HT1080 (cell line): ENCODE measurements at places on chromosomes 3 and 15. TPM values are rescaled to one million over a fixed set of nuclear protein-coding genes. Genes with fewer than 3 reads are reported as not detected.
A peak's percentile ranks its signal among the peaks of the same experiment; 100 is the strongest.

HHATL gene
- total RNA-seq, result not detected in 2 replicates

DNA sequence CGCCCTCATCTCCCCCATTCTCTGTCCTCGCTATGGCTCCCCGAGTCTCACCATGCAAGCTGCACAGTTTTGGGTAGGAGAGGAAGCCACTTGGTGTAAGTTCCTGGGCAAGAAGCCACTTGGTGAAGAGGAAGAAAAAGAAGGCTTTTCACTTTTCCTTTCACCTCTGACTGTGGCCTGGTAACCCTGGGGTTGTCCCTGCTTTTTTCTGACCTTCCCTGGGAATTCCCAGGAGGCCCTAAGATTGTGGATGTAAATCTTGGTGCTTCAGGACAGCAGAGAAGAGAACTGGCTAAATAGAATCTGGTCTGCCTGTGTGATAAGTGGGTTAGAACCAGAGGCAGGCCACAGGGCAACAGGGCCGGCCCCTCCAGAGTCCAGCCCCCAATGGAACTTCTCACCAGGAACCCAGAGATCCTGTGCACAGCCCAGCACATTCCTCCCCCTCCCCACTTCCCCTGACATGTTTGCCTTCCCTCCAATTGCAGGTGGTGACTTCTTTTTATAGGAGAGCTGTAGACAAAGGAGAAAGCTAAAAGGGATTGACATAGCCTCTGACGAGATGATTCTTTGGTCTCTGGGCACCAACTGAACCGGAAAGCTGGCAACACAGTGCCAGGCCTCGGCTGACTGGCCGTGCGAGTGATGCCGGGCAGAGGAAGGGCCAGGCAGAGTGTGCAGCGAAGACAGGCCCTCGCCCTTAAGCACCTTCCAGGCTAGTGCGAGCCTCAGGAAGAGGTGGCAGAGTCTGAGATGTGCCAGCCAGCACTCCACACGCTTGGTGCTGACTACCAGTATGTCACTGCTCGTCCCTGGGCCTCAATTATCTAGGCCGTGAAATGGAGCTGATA is 19.4 kb upstream of the SKOR1 start:
- DNase-seq, result no peak

- DNase-seq, result no peak
Measured at GRCh38 chr15:84721371-84721770, 5.4 kb upstream of the SEC11A start.

DNA sequence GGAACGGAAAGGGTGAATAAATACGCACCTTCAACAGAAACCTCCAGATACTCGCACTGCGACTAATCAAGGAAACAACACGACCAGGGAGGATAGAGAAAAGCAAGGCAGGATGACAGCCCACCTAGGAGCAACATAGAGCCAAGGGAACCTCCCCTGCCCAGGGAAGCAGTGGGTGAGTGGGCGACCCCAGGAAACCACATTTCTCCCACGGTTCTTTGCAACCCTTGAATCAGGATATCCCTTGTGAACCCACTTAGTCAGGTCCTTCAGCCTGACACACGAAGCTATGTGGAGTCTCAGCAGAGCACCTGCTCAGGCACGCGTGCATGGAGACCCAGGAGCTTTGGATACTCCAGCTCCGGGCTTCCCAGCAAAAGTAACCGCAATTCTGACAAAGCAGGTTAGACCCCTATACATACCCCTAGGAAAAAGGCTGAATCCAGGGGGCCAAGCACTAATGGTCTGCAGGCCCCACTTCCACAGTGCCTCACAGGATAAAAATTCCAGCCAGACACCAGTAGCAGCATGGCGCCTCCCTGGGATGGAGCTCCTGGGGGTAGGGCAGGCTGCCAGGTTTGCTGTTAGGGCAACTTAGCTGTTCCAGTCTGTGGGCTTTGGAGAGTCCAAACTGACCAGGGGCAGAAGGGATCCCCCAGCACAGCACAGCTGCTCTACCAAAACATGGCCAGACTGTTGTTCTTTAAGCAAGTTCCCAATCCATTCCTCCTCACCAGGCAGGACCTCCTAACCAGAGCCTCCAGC is 38.4 kb upstream of the PXYLP1 start:
- DNase-seq, result no peak

GRCh38 chr15:61633951-61634350 is 404.8 kb upstream of the RORA start:
- no peak for DNase-seq

GRCh38 chr3:186121278-186121677 is 12.4 kb upstream of the ETV5 start:
- no peak for DNase-seq

KNG1 gene
- total RNA-seq, result not detected in 2 replicates

DNA sequence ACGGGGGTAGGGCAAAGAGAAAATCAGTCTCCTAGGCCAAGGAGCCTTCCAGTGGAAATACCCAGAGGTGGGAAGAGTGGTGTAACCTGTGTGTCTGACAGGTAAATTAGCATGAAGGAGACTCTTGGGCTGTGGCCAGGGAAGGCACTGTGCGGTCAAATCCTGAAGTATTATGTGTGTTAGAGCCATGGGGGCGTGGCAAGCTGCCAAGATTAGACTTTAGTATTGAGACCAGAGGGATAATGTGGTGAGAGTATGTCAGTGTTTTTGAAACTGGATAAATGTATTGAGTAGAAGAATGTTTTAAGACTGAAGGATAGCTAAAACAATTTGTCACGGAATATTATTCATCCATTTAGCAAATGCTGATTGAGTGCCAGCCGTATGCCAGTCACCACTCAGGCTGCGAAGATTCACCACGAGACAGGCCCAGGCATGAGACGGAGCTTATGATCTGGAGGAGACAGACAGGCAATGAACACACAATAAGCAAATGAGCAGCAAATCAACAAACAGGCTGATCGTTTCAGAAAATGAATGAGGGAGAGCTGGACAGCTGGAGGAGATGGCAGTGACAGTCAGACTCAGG is 445.9 kb downstream of the MCTP2 start:
- no peak for DNase-seq

FSTL1 gene
- total RNA-seq, result 134 and 144 TPM in 2 replicates

- DNase-seq, result no peak
Measured at GRCh38 chr15:78394981-78395616, 42.9 kb upstream of the IREB2 start.

PPP1R14D gene
- not detected in 2 replicates for total RNA-seq

- peak; percentile 76 for DNase-seq
Measured at GRCh38 chr3:8303466-8303865, 198.2 kb upstream of the LMCD1 start.

HAPLN3 gene
- 9.7 and 10.0 TPM in 2 replicates for total RNA-seq

CPEB1 gene
- 0.11 and 0.94 TPM in 2 replicates for total RNA-seq

DNA sequence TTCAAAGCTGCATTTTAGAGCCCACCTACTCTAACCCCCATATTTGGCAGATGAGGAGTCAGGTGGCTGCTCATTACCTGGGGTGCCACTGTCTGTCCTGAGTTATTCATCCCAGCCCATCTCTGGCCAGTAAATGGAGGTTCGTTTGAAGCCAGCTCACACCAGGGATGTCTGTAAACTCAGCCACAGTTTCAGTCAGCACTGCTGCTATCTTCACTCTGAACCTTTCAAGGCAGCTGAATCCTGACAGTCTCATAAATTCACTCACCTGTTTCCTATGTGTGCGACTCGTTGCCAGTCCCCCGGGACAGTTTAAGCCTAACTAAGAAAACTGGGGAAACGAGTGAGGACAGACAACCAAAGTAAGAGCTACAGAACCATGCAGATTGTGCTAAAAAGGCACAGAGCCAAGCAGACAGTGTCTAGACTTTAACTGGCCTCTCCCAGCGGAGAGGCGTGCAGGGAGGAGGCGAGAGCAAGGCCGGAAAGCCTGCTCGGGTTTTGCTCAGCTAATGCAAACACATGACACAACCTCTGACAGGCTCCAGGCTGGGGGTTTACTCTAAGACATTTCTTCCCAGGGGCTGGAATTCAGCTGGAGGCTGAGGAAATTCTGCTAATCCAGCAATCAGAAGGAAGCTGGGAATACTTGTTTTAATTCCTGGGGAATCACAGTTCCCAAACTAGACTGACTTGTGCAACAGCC is 12.0 kb downstream of the FSTL1 start:
- peak; percentile 51 for DNase-seq

- no peak for DNase-seq
Measured at GRCh38 chr15:41994772-41995475, 22.6 kb upstream of the EHD4 start.

DNA sequence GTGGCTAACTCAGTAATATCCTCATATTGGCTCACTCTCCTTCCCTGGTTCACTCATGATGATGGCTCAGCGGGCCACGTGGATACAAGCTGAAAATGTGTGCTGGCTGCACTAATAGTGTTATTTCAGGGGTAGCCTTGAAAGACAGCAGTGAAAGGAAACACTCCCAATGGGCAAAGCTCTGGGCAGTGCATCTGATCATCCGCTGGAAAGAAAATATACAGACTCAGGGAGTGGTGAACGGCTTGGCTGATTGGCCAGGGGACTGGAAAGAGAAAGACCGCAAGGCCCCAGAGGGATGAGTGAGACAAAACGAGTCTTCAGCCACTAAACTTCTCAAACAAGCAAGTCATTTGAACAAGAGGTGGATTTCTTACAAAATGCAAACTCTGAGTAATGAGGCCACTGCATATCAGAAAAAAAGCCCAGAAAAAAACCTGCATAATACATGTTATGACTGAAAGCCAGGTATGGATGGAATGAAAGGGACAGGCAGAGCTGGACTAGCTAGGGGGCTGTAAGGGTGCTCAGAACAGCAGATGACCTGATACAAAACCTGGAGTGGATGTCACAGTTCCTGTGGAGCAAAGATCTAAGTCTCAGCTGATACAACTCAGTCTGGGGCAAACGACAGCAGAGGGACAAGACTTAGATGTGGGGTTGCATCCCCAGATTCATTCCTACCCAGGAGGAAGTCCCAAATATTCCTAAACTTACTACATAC is 33.3 kb downstream of the CMTM6 start:
- DNase-seq, result no peak

DNA sequence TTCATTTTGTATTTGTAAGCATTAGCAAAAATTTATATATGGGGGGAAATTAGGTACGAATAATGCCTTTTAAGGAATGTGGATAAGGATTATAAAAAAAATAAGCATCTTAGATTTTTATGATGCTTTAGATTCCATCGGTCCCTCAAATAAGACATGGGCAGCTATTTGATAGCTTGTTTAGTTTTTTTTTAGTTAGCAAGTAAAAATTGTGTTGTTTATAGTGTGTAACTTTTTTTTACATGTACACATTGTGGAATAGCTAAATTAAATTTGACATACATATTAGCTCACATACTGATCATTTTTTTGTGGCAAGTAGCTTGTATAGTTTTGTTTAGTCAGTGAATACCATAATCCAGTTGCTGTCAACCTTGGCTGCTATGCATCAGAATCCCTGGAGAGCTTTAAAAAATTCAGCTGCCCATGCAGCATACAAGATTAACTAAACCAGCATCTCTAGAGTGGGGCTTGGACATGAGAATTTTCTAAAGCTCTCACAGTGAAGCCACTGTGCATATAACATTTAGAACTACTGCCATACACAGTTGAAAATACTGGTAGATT is 53.9 kb downstream of the TMOD3 start:
- no peak for DNase-seq

DNA sequence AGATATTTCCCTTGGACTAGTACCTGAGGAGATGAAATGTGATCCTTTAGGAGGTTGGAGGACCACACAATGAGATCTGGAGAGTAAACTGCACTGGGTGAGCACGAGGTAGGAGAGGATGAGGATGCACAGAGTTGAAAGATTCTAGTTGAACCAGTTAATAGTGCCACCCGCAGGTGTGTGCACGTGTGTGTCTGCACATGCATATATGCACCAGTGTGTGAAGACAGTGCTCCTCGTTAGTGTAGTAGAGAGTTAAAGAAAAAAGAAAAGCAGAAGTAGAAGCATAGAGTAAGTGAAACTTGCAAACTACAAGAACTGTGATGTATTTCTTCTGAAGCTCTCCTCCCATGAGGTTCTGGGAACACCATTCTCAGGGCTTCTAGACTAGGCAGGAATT is 8.4 kb downstream of the MED12L start:
- DNase-seq, result no peak

GRCh38 chr3:185852635-185853034 is 27.8 kb upstream of the IGF2BP2 start:
- no peak for DNase-seq

DNA sequence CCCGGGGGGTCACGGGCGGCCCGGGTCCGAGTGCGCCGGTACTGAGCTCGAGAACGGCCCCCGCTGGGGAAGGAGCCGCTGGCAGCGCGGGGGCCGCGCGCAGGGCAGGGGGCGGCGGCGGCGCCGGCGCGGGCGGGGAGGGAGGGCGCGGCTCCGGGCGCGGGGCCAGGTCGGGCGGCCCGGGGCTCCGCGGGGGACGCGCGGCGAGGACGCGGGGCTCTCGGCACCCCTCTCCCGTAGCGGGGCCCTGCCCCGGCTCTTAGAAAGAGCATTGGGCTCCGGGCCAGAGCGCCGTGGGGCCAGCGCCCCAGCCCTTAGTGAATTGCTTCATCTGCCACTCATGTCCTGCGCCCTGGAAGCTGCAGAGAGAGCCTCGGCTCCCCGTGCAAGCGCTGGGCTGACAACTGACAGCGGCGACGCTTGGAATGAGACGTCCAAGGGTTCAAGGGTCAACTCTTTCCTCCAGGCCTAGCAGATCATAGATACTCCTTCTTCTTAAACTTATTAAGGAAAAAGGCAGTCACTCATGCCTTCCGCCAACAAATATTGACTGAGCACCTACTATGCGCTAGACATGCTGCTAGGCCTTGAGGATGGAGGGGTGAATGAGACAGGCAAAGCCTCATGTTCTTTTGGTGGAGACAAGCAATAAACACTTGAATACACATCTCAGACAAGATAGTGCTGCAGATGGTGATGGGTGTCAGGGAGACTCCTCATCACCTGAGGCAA is 140.8 kb downstream of the SMAD6 start:
- peak; percentile 26 for DNase-seq
